Chondrocyte (in vitro differentiated cells): ENCODE measurements at places on chromosomes 6 and 20.

DNA sequence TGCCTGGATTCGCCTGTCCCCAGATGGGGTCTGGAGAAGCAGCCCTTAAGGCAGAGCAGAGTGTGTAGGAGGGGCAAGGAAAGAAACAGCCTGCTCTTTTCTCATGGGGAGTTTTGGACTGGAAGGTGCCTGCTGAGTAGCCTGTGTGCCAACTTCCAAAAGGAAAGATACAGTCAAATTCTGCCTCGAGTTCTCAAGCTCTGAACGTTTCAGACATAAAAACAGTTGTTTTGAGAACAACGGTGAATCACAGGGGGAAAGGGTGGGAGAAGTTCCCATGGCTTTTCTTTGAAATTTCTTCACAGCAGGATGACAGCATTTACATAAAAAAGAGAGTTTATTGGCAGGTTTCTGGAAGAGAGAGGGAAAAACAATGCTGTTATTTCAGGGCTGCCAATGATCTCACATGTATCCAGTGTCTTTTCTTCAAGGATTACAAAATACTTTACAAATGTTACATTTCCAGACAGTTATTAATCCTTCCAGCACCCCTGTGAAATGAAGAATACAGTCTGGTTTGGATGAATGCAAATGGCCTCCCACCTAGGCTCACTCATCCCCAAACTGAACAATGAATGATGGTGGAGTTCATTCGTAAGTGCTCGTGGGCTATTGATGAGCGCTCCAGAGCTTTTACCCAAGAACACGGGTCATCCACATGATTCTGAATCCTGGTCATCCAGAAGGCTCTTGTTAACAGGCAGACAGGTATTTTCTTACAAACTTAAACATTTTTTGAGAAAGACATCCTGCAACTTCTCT, 33.8 kb upstream of the ECI2 start:
- DNase-seq: no peak

DNA sequence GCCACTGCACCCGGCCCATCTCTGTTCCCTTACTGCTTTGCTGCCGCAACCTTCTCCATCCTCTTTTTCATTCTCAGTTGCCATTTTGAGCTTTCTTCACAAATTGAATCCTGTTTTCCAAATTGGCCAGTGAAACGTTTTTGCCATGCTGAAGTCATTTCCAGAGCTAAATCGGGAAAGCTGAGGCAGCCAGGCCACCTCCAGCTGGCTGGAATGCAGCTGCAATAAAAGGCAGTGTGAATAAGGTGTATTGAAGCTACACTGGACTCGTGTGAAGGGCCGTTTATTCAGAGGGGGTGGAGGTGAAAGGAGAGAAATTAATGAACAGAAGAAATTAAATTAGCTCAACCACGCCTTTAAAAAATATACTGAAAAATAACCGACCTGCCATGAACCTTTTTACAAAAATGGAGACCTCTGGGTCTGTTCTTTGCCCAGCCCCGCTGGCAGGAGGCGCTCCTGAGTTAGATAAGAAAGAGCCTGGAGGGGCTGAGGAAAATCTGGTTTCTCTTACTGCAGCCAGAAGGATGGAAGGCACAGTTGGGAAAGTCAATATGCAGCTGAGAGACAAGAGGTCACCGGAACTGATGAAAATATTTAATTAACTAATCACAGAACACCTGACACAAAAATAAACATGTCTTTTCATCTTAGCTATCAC, 283.9 kb downstream of the FOXC1 start:
- no peak for DNase-seq

DNA sequence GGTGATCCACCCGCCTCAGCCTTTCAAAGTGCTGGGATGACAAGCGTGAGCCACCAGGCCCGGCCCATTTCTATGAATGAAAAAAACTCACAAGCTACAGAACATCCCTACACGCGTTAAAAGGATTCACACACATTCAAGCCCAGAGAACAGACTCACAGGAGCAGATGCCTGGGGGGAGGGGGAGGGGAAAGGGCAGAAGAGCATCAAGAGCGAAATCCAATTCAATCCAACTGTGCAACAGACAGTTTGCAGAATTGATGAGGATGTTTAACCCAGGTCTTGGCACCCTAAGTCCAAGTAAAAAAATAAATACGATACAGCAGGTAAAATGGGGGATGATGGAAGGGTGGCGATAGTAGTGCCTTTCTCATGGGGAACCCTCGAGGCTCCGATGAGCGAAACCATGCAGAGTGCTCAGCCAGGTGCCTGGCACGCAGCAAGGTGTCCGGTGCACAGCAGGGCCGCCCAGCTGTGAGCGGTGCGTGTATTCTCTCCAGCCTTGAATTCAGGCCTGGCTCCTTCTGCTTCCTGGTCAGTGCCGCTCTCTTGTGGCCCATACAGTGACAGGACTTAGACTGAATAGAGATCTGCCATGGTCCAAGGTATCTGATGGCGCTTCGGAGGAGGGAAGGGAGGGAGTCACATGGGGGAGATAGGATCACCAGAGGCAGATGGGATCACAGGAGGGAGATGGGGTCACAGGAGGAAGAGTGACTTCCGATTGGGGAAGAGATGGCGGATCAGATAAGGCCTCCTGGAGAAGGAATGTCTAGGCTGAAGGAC, 35.4 kb upstream of the ANGPT4 start:
- no peak for DNase-seq

- DNase-seq: no peak
These were observed 22.1 kb upstream of the CD83 start for GRCh38 chr6:14095437-14095836.

GRCh38 chr6:107579456-107580056, 89.6 kb downstream of the SOBP start:
- no peak for DNase-seq

DNA sequence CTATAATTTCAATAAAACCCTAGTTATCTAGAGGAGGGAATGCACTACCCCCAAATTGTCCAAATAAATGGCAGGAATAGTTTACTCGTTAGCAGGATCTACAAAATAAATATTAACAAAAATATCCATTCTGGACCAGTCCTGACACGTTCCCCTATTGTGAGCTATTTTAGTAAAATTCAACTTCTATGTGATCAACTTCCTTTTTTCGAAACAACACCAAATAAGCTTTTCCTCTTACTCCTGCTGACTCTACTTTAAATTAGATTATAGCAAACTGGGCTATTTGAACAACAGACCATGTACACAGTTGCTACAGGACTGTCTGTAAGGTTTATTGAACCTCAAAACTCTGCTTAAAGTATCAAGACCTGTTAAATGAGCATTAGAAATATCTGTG, 154.3 kb downstream of the IPCEF1 start:
- DNase-seq: no peak

DNA sequence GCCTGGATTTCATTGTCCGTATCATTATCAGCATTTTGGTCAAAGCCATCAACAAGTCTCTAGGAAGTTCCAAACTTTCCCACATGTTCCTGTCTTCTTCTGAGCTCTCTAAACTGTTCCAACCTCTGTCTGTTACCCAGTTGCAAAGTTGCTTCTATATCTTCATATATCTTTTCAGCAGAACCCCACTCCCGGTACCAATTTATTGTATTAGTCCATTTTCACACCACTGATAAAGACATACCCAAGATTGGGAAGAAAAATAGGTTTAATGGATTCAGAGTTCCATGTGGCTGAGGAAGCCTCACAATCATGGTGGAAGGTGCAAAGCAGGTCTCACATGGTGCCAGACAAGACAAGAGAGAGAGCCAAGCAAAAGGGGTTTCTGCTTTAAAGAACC, 293.2 kb downstream of the EPM2A start:
- DNase-seq: no peak

DNA sequence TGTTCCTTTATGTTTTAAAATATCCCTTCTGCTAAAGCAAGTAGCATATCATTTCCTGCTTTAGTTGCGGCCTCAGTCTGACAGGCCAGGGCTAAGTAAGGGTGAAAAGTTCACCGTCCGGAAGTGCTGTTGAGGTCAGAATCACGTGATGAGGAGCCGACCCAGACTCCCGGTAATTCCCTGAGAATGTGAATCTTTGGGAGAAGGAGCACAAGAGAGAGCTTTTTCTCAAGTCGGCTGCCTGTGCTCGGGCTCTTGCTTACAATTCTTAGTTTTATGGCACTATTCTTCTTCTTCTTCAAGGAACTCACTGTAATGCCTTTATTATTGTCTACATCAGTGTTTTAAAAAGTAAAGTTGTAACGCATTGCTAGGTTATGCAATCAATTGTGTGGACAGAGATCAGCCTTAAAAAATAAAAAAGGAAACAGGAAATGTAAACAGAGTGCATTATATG, 309.3 kb downstream of the PRL start:
- no peak for DNase-seq

DNA sequence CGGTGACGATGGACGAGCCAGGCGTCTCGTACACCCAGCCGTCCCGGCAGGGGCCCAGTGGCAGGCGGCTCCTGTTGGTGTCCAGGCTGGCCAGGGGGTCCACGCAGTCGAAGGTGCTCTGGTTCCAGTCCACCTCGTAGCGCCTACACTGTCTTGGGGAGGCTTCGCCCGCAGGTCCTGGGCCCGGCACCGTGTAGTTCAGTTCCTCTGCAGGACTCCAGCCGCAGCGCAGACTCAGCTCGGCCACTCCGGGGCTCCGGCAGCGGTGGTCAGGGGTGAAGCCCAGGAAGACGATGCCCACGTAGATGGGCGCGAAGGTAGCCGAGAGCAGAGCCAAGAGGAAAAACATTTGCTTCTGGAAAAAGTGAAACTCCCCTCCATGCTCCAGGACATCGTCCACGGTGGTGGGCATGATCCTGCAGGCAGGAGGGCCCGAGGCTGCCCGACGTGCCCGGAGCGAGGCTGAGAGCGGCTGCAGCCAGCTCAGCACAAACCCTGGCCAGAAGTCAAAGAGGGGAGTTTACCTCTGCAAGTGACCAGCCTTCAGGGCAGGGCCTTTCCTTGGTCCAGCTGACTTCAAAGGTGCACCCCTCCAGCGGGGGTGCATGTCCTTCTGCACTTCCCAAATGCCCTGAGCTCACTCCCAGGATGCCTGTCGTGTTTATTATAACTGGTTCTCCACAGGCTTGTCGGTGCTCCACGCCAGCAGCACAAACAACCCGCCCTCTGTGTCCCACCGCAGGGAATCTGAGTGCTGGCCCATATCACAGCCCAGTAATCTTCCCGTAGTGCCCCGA, at the start of gene SLC22A2:
TSS of gene SLC22A2 (minus strand) at position 476 of the 797 bp plus-strand sequence. CDS start at position 412, 64 bp downstream.
- DNase-seq: no peak

DNA sequence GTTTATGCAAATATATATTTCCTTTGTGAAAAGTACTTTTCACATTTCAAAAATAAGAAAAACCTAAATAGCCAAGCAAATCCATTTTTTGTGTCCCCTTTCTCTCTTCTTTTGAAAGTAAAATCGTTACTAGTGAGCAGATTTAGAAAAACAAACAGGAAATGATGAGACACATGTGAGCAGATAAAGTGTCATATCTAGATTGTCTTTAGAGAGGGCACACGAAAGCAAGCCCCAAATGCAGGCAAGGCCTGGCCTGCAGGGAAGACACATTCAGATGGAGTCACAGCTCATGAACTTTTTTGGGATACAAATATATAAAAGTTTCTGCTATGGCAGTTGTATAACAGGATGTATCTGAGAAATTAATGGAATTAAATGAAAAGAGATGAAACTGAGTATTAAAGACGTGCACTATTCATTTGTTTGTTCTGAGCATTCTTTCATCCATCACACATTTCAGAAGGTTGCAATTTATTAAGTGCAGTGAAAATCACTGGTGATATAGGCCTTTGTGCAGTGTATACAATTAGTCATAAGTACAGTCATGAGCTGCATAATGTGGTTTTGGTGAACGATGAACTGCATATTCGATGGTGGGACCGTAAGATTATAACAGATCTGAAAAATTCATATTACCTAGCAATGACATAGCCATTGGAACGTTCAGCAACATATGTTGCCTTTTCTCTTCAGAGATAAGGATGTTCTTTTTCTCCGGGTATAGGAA, 101.4 kb downstream of the PACRG start:
- no peak for DNase-seq

- no peak for DNase-seq
These were observed 6.7 kb downstream of the AHCY start for GRCh38 chr20:34296468-34296867.

DNA sequence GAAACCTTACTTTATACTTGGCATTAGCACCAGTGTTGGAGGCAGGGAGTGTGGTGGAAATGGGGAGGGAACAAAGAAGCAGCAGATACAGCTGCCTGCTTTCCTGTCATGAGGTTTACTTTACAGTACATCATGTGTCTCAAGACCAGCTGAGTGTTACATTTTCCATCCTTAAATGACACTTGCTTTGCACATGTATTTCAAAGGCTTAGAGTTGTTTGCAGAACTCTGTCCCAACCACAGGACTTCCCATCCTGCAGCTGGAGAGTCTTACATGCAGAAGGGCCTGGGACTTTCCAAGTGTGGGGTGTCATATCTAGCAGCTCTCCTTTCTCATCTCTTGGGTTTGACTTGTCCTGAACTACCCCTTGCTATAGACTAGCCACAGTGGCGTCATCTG, 395.9 kb downstream of the DHX35 start:
- DNase-seq: no peak

- DNase-seq: no peak
These were observed 2.8 kb upstream of the NEU1 start for GRCh38 chr6:31865205-31866118.

DNA sequence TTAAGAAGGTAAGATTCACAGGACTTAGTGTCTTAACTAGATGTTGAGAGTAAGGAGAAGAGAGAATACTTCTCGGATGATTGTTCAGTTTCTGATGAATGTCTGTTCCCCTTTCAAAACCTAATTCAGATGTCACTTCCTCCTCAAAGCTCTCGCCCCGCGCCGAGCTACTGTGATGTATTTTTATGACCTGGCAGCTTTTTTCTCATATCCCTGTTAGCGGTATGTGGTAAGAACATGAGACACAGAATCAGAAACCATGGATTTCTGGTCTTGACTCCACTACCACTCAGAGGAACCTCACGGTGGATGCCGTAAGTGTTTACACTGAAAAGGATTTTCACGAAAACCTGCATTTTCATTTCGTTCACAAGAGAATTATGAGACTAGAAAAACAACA, 48.4 kb downstream of the CEP43 start:
- no peak for DNase-seq

GRCh38 chr6:88238065-88238464, 71.9 kb upstream of the CNR1 start:
- DNase-seq: no peak

DNA sequence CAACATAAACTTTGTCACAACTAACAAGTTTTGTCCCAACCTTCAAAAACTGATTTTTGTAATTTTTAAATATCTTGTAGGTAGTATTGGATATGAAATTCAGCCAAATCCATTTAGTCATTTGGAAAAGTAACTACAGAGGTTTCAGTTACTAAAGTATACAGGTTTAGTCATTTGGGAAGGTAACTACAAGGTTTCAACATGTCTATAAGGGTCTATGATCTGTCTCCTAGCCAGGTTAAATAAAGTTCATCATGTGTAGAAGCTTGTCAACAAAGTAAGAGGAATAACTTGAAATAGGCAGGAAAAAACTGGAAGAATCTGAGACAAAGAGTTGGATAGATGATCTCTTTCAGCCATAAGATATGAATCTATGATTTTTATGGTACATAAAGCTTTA, 229.8 kb downstream of the COL12A1 start:
- no peak for DNase-seq
